ENCODE measurements at places on chromosomes 5 and 9. TPM values are rescaled to one million over a fixed set of nuclear protein-coding genes. Genes with fewer than 3 reads are reported as not detected.

Gene OR2V1
- not detected for total RNA-seq

Gene FABP6
- not detected for total RNA-seq

Gene FOXD4L3
- total RNA-seq: not detected

Gene CDHR2
- total RNA-seq: 71.3 TPM

Gene FLT4
- total RNA-seq: 5.3 TPM

Gene SOX30
- total RNA-seq: not detected

Gene PCDHGB2
- 1.7 TPM for total RNA-seq

Gene MARCOL
- total RNA-seq: not detected

GRCh38 chr5:175021841-175022625, 297.7 kb downstream of the MSX2 start:
- DNase-seq: no peak
- no peak overlapping the region for H3K4me3 ChIP-seq
- no peaks in the 10 kb centered on the region for H3K27me3 ChIP-seq
- no peaks in the 10 kb centered on the region for H3K36me3 ChIP-seq
- H3K4me1 ChIP-seq: peaks cover 20% of the 10 kb centered on the region
- H3K27ac ChIP-seq: no peak overlapping the region

GRCh38 chr5:60997721-60998120, 52.7 kb downstream of the NDUFAF2 start:
- DNase-seq: no peak
- no peaks in the 10 kb centered on the region for H3K4me1 ChIP-seq
- H3K36me3 ChIP-seq: no peaks in the 10 kb centered on the region
- H3K27ac ChIP-seq: no peak overlapping the region

- no peak overlapping the region for H3K4me3 ChIP-seq
- H3K36me3 ChIP-seq: no peaks in the 10 kb centered on the region
- DNase-seq: no peak
- no peak overlapping the region for H3K27ac ChIP-seq
- no peaks in the 10 kb centered on the region for H3K4me1 ChIP-seq
Measured at GRCh38 chr9:86788456-86788855, 158.8 kb downstream of the GAS1 start.

DNA sequence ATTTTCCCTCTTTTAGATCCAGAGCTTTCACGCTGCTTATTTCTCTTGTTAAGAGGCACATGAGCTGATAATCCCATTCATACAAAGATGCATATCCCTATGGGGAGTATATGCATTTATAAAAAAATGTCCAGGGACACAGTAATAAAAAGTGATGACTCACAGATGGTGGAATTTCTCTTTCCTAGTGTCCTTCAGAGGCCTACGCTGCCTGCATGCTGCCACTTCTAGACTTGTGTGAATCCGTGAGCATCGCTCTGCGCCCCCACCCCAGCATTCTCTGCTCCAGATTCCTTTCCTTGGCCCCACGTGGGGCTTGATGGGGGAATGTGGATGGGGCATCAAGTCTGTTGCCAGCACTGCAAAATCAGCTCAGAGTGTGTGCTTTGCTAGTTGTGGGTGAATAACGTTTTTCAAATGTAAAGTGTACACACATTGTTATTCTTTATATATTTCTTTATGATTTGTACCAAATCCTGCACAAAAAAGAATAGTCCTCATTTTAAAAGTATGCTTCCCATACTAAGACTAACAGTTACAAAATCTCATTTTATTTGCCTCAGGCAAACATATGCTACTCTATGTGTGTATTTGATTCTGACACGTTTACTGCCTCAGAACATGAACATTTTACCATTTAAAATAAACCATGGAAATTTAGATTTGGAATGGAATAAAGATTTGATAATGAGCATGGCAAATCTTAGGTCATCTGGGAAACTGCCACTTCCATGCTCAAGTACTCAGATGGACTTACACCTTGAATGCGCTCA, 22.4 kb upstream of the RASGRF2 start:
- H3K36me3 ChIP-seq: no peaks in the 10 kb centered on the region
- H3K4me3 ChIP-seq: no peak overlapping the region
- H3K27me3 ChIP-seq: no peaks in the 10 kb centered on the region
- H3K4me1 ChIP-seq: no peaks in the 10 kb centered on the region

- peaks cover 27% of the 10 kb centered on the region for H3K27me3 ChIP-seq
- H3K4me1 ChIP-seq: peaks cover 18% of the 10 kb centered on the region
- no peaks in the 10 kb centered on the region for H3K36me3 ChIP-seq
Measured at GRCh38 chr9:91945277-91946085, 4.5 kb downstream of the ROR2 start.

- no peak for DNase-seq
- no peak overlapping the region for H3K4me3 ChIP-seq
- H3K4me1 ChIP-seq: no peaks in the 10 kb centered on the region
- H3K27ac ChIP-seq: no peak overlapping the region
Measured at GRCh38 chr9:37210737-37211523, 90.6 kb downstream of the ZCCHC7 start.

DNA sequence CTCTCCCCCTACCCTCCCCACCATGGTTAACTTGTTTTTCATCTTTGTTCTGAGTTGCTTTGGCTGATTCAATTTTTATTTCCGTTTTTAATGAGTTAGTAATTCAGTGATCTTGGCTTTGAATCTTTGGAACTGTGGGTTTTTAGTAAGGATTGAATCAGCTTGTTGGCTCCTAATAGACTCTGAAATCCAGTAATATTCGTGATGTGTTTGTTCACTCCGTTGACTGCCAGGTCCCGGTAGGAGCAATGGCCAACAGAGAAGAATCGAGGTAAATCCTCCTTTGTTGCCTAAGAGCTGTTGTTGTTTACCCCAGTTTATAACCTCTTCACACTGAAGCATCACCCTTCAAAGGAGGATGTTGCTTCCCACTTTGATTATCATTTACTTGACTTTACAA, 92.7 kb downstream of the PCSK1 start:
- H3K36me3 ChIP-seq: no peaks in the 10 kb centered on the region
- peak overlapping the region; percentile 71 for H3K27ac ChIP-seq
- H3K4me1 ChIP-seq: peaks cover 46% of the 10 kb centered on the region
- no peak overlapping the region for H3K4me3 ChIP-seq

DNA sequence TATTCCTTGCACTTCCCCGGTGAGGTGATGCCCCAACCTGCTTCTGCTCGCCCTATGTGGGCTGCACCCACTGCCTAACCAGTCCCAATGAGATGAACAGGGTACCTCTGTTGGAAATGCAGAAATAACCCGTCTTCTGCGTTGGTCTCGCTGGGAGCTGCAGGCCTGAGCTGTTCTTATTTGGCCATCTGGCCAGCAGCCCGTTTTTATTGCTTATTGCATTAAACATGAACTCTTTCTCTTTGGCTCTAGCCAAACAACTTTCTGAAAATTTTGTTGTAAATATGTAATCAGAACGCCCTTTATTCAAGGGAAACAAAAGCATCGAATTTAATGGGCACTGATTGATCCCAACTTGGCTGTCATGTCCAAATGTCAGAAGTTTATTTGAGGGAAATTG, 124.7 kb upstream of the FTMT start:
- H3K27ac ChIP-seq: no peak overlapping the region
- DNase-seq: no peak
- no peaks in the 10 kb centered on the region for H3K4me1 ChIP-seq
- H3K4me3 ChIP-seq: no peak overlapping the region

DNA sequence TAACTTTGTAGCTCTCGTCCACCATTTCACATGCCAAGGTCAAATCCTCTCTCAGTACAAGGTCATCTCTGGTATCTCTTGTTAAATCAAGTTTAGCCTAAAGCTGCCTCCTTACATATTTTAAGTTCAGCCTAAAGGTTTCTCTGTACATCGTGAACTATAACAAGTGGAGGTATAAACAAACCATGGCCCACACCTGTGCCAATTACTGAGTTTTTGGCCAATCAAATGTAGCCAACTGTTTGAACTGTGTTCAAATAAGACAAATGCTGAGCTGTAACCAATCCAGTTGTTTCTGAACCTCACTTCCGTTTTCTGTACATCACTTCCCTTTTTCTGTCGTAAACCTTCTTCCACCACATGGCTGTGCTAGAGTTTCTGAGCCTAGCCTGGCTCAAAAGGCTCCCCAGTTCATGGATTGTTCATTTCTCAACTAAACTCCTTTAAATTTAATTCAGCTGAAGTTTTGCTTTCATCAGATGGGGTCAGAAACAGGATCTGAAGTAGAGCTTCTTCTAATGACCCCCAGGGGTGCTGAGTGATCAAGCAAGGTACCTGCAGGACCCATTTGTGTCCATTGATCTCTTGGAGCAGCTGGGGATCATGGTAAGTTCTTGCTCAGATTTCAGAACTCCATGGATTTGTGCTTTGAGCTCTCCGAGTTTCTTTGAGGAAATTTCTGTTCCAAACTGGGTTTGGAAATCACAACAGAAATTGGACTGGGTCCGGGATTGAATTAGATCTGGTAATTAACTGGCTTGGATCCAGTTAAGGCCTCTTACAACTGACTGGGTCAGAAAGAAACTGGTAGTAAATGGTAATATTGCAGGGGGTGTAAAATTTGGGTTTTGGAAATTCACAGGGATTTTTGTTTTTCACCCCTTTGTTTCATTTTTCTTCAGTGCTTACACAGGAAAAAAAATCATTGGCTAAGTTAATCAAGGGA, 11.0 kb upstream of the NANS start:
- no peak overlapping the region for H3K27ac ChIP-seq
- no peaks in the 10 kb centered on the region for H3K36me3 ChIP-seq
- H3K4me3 ChIP-seq: no peak overlapping the region

- no peak overlapping the region for H3K27ac ChIP-seq
- DNase-seq: no peak
- no peaks in the 10 kb centered on the region for H3K4me1 ChIP-seq
- H3K36me3 ChIP-seq: no peaks in the 10 kb centered on the region
- no peaks in the 10 kb centered on the region for H3K27me3 ChIP-seq
Measured at GRCh38 chr5:145157841-145158240, 677.3 kb downstream of the PRELID2 start.

DNA sequence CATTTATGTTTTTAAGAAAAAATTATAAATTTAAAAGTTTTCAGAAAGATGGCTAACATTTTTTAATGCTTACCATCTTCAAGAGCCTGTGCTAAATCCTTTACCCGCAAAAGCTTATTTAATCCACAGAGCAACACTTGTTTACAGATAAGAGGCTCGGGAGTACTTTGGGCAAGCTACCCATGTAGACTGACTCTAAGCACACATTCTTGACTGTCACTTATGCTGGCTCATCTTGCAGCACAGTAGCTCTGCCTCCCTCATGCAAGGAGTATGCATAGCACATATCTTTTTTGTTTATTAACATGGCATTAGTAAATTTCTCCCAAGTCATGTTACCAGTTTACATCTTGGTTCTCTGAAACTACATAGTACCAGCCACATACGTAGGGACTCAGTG, 14.7 kb downstream of the SH3RF2 start:
- no peaks in the 10 kb centered on the region for H3K27me3 ChIP-seq
- no peaks in the 10 kb centered on the region for H3K36me3 ChIP-seq
- H3K4me1 ChIP-seq: no peaks in the 10 kb centered on the region
- DNase-seq: no peak
- H3K4me3 ChIP-seq: no peak overlapping the region
